ENCODE measurements at places on chromosomes 1 and 21. TPM values are rescaled to one million over a fixed set of nuclear protein-coding genes. Genes with fewer than 3 reads are reported as not detected.
A peak's percentile ranks its signal among the peaks of the same experiment; 100 is the strongest.

The MMEL1 gene
- not detected for total RNA-seq

DNA sequence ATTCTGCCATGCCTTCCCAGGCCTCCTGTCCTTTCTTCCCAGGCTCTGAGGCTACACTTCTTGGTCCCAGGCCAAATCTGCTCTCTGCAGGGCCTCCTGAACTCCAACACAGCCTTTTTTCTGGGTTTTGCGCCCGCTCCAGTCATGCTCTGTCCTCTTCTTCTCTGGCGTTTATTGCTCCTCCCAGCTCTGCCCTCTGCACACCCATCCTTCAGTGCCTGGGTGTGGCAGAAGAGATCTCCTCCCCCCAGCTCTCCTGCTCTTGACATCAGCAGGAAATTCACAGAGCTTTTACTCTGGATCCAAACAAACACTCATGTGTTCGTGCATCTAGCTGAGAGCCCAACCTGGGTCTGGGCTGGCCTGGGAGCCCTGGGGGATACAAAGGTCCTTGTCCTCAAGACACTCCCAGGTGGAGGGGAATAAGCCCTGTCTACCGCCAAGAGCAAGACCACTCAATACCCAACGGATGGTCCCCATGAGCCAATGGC is 22.9 kb upstream of the EPS8L3 start:
- peak; percentile 49 for DNase-seq

GRCh38 chr21:17488620-17489019 is 24.2 kb upstream of the CXADR start:
- DNase-seq: no peak

The ST6GALNAC5 gene
- 0.21 TPM for total RNA-seq

DNA sequence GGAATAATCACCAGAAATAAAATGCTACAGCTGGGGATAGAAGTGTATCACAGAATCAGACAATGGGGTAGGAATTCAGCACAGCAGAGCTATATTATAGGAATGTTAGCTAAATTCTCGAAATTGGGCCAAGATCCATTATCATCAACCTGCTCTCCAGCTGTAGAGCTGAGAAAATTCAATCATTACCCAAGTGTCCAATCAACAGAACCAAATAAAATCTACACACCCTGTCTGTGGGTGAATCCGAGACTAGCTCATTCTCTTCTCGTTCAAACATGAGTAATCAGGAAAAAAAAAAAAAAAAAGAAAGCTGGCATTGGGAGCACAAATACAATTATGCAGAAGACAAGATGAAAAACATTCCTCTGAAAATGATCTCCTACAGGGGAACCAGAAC is 119.2 kb downstream of the CDC7 start:
- DNase-seq: no peak

DNA sequence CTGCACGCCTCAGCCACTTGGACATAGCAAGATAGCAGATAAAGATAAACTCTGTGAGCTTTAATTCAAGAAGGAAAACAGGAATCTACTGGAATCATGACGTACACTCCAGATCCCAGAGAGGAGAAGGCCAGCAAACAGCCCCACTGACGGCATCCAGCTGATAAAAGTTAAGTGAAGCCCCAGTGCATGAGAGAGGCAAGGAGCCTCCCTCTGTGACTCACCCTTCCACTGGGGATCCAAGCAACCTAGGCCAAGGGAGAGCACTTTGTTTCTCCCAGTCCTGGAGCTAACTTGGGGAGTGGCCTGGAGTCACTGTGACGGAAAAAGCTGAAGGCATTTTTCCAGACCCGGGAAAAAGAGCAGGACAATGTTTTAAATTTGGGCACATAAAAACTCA is 270.0 kb downstream of the AKT3 start:
- peak; percentile 54 for DNase-seq

The BMP8B gene
- 0.51 TPM for total RNA-seq

GRCh38 chr1:233998891-233999290 is 94.4 kb downstream of the SLC35F3 start:
- no peak for DNase-seq
